Right forelimb (tissue), 1 donor: ENCODE measurements at places on chromosomes 7 and 10.

DNA sequence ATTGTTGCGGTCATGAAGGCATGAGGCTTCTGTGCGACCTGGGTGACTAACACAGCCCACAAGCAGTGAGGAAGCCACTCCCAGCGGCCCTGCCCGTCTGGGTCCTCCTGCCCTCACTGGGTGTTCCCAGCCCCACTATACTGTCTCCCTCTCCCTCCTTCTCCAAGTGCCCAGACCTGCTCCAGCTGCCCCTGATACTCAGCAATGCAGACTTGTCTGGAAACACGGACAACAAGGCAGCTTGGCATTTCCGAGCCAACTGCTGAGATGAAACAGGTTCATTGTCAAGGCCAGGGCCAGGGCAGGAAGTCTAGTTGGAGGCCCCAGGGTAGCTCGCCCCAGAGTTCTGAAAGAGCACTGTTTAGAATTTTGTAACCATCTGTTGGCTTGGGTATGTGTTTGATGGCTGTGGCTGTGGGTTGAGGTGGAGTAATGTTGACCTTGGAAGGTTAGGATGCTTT is 95.7 kb downstream of the RBM20 start:
- DNase-seq = no peak

DNA sequence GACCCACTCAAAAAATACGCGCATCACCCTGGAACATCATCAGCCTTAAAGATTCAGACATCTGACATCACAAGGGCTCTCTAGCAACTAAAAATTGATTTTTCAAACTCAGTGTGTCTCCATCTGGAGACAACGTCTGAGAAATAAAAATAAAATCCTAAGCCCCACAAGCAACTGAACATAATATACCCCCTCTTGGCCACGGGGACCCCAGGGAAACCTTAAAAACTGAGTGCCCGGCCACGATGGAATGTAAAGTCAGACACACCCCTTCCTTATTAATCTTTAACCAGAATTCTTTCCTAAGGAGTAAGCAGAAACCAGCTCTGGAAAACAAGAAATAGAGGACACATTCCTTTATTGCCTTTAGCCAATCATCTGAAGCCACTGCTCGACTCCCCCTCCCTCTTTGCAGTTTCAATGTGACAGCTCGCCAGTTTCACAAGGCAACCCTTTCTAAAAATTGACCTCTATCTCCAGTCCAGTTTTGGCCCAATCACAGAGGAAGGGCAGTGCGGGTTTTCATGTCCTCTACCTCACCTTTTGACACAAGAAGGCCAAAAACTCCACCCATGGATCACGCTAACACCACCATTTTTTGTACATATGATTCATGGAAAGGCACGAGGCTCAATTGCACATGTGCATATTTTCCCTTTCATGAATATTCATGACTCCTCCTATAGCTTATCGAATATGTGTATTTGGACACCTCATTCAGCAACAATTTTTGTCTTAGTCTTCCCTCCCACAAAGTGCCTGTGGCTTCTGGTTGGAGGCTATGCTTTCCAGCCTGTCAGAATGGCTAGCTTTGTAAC is 24.2 kb downstream of the IFIT3 start:
- no peak for DNase-seq

- no peak for DNase-seq
These were observed 53.2 kb downstream of the FAM53B start for GRCh38 chr10:124691002-124691401.

DNA sequence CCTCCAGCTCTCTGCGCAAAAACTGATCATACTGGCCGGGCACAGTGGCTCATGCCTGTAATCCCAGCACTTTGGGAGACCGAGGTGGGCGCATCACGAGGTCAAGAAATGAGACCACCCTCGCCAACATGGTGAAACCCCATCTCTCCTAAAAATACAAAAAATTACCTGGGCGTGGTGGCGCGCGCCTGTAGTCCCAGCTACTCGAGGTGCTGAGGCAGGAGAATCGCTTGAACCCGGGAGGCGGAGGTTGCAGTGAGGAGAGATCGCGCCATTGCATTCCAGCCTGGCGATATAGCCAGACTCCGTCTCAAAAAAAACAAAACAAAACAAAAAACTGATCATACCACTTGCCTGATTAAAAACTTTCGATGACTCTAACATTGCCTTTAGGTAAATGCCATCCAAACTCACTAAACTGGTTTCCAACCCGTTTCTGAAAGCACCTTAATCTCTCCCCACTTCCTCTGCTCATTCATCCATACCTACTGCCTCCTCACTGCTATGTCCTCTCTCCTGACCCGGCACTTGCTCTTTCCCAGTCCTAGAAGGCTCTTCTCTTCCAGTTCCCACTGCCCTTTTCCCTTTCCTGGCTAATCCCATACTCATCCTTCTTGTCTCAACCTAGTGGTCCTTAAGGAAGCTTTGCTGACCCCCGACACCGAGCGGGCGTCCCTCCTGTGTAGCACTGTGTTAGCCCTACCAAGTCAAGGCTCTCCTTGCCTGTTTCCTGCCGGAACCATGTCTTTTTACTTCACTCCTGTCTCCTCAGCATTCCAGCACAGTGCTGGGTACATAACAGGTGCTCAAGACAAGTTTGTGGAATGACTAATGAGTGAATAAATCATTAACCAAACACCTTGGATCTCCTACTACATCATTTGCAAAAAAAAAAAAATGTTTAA is 686 bp upstream of the MIOS start:
- DNase-seq = no peak

DNA sequence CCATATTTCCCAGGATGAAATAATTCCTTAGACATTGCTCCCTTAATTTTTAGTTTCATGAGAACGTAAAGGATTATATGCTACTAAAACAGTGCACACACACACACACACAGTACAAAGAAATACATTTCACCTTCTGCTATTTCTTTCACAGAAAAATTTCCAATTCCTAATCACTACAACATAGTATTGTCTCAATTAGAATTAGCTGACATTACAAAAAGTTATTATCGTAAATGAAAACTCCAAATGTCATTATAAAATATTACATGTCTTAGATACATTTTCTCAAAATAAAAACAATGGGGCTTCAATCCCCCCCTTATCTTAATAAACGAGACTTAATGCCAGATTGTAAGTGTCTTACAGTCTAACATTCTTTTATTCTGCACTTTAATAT is 12.3 kb upstream of the RUFY2 start:
- no peak for DNase-seq

GRCh38 chr10:96964131-96964530 is 132.0 kb downstream of the LCOR start:
- no peak for DNase-seq

GRCh38 chr10:125843603-125844329 is 20.4 kb downstream of the BCCIP start:
- no peak for DNase-seq

DNA sequence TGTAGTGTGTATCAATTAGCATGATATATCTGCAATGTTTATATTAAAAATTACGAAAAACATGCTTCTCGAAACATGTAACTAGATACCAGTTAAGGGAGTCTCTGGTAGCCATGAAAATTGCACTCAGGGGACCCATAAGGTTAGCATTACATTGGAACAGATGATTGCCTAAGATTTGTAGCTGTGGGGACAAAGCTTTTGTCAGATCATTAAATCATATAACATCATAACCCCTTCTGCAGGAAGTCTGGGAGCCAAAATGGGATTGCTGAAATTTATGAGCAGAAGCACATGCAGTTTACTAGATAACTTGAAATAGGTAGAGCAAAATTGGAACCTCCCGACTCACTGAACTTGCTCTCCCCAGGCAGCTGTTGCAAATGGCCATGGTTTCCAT is 235.0 kb upstream of the IGFBP3 start:
- DNase-seq = no peak

GRCh38 chr10:3350617-3351258 is 178.2 kb upstream of the PITRM1 start:
- DNase-seq = no peak

GRCh38 chr7:13841284-13841683 is 148.2 kb downstream of the ETV1 start:
- DNase-seq = no peak

DNA sequence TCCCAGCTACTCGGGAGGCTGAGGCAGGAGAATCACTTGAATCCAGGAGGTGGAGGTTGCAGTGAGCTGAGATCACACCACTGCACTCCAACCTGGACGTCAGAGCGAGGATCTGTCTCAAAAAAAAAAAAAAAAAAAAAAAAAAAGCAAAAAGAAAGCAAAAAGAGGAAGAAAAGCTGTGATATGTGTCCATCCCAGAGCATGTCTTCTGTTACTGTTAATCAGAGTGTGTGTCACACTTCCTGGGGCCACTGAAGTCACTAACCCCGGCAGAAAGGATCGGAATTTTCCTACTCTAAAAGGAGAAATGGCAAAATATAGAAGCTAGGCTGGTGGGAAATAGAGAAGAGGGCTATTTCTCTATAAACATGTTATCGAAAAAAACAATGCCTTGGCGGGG is 11.9 kb downstream of the PIK3AP1 start:
- DNase-seq = no peak

- DNase-seq = no peak
These were observed 418.7 kb downstream of the MAGI2 start for GRCh38 chr7:79034730-79035129.

- no peak for DNase-seq
These were observed 544 bp downstream of the SEC23IP start for GRCh38 chr10:119893074-119893473.

- no peak for DNase-seq
These were observed 247.4 kb downstream of the GPAM start for GRCh38 chr10:111936143-111936542.

DNA sequence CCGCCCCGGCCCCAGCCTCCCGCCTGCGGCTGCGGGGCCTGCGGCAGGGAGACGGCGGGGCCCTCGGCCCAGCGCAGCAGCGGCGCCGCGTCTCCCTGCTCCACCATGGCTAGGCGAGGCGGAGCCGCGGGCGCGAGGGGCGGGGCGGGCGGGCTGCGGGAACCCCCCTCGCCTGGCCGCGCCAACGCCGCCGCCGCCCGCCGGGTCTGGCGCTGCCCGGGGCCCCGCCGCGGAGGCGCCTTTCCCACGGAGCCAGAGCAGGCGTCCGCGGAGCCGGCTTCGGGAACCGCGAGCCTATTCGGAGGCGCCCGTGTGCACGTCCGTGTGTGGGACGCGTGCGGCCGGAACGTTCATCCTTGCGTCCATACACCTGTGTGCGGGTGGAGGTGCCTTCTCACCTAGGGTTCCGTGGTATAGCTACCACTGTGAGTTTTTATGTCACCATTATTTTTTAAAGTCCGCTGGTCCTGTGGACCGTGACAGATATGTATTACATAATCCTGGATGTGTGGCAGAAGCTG is at the start of gene DENND11:
TSS of gene DENND11 (minus strand) at position 120 of the 521 bp plus-strand sequence. CDS start at position 107, 13 bp downstream.
- DNase-seq = peak; percentile 63

DNA sequence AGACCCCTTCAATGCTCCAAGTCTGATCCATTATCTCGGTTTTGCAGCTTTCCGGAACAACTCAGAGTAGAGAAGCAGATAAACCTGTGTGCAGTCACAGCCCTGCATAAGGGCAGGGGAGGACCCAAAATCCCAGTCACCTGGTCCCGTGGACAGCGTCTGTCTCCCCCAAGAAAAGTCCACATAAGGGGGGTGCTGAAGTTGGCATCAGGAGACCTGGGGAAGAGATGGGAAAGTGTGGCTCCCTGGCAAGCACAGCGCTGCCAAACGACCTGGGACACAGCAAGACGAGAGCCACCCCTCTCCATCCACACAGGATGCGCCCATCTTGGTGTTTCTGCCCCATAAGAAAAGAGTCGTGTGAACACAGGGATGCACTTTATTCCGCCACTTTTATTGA is 27.9 kb downstream of the ASB13 start:
- no peak for DNase-seq

DNA sequence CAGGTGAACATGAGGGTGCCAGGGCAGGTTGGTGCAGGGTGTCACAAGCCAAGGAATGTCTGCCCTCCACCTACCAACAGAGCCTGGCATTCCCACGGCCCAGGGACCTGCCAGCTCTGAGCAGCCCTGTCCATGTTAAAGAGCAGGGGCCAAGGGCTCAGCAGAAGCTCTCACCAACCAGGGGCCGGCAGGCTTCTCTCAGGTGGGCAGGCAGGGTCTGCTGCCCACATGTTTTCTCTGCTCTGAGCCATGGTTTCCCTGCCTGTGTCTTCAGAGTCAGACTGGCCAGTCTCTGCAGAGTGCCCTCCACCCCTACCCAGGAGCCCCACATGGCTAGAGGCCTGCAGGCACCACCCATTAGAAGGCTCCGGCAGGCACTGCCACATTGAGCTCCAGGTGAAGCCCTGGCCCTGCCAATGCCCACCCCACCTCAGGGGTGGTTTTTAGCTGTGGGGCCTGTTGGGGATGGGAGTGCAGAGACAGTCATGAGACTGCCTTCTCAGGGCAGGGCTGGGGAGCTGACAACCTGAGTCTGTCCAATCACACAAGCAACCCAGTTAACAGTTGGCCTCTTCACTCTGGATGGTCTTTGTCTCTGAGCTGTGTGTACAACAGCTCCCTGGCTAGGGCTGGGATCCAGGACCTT is 135.9 kb downstream of the ARHGAP22 start:
- DNase-seq = no peak

- no peak for DNase-seq
These were observed 11.6 kb downstream of the SEMA3D start for GRCh38 chr7:85175217-85175616.
